ENCODE measurements at places on chromosomes 2 and 18.

GRCh38 chr2:56615760-56616159 lies 432.0 kb downstream of the CCDC85A start:
- no peak for DNase-seq

GRCh38 chr2:65231892-65232477 lies 4.4 kb downstream of the ACTR2 start:
- DNase-seq: peak; percentile 44

DNA sequence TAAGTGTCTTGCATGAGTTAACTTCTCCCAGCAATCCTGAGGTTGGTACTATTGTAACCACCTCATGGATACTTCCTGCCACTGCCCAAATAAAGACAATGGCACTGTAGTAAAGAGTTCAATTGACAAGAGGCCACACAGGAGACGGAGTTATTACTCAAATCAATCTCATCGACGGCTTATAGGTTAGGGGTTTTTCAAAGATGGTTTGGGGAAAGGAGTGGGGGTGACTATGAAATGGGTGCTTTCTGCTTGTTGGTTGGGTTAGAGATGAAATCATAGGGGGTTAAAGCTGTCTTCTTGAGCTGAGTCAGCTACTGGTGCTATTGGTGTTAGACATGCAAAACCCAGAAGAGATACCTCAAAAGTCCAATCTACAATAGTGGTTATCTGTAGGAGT lies 1258.0 kb upstream of the ZEB2 start:
- DNase-seq: no peak

DNA sequence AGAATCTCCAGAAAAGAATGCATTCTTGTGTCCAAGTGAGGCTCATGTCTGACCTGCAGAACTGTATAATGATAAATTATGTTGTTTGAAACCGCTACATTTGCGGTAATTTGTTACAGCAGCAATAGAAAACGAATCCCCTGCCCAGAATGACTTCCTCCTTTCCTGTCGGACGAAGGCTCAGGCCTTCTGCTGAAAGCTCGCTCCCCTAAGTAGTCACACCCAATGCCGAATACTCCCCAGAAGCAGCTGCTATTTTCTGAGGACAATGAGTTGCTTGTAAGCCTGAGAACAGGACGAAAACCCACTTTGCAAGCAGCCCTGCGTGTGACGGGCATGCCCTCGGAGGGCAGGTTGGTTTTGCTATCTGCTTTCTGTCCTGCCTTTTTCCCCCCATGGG lies 27.7 kb upstream of the PTPN4 start:
- no peak for DNase-seq

GRCh38 chr2:69305166-69305565 lies 81.9 kb downstream of the GFPT1 start:
- DNase-seq: no peak
